Tongue (tissue), 3 donors: ENCODE measurements at places on chromosomes 13 and 19. TPM values are rescaled to one million over a fixed set of nuclear protein-coding genes. Genes with fewer than 3 reads are reported as not detected.

SLC1A6 gene
- total RNA-seq: 0.21 TPM

OR7D2 gene
- total RNA-seq: not detected

VAV1 gene
- 2.5 TPM for total RNA-seq

PLK5 gene
- total RNA-seq: 0.51 TPM

LRRC63 gene
- not detected for total RNA-seq

ELL gene
- total RNA-seq: 21.7 TPM

KLK5 gene
- 1.1 TPM for total RNA-seq

RASAL3 gene
- 0.51 TPM for total RNA-seq

THSD8 gene
- total RNA-seq: not detected

TNNT1 gene
- total RNA-seq: 338 TPM

CEACAM7 gene
- total RNA-seq: 10.8 TPM

CNN2 gene
- 42.3 TPM for total RNA-seq

CGB3 gene
- total RNA-seq: not detected

PNMA8C gene
- 0.41 TPM for total RNA-seq

ZNF784 gene
- total RNA-seq: 9.8 TPM

DZIP1 gene
- total RNA-seq: 28.3 TPM

NFILZ gene
- total RNA-seq: not detected

ZNF69 gene
- total RNA-seq: 9.8 TPM

PLA2G4C gene
- 32.3 TPM for total RNA-seq

ERFL gene
- not detected for total RNA-seq

NLRP4 gene
- not detected for total RNA-seq

ZNF66 gene
- 8.4 TPM for total RNA-seq

ZNF561 gene
- 49.1 TPM for total RNA-seq

ALG5 gene
- total RNA-seq: 18.3 TPM

CILP2 gene
- total RNA-seq: 5.5 TPM

CRLF1 gene
- 38.4 TPM for total RNA-seq

ANKRD27 gene
- 19.6 TPM for total RNA-seq

IQCN gene
- 0.62 TPM for total RNA-seq

ZNF761 gene
- 9.3 TPM for total RNA-seq

PABPC3 gene
- 0.21 TPM for total RNA-seq

FFAR2 gene
- 15.6 TPM for total RNA-seq

KLK2 gene
- total RNA-seq: not detected

ZNF729 gene
- 0.10 TPM for total RNA-seq

POU2F2 gene
- total RNA-seq: 2.1 TPM

KCNC3 gene
- total RNA-seq: 1.0 TPM

ZNF30 gene
- total RNA-seq: 5.3 TPM

CARM1 gene
- total RNA-seq: 43.9 TPM

LILRB3 gene
- 3.0 TPM for total RNA-seq

GJB2 gene
- 21.2 TPM for total RNA-seq

FGF21 gene
- total RNA-seq: not detected

IZUMO4 gene
- total RNA-seq: 3.1 TPM

ZNF625 gene
- total RNA-seq: 16.9 TPM

SWSAP1 gene
- 0.82 TPM for total RNA-seq

C5AR2 gene
- total RNA-seq: 0.31 TPM

CACNG6 gene
- 22.2 TPM for total RNA-seq

TUBB4A gene
- total RNA-seq: 1.6 TPM

SIGLECL1 gene
- total RNA-seq: not detected

PET100 gene
- 20.4 TPM for total RNA-seq

KIR2DL1 gene
- total RNA-seq: not detected

ZNF418 gene
- total RNA-seq: 15.8 TPM

ALG11 gene
- total RNA-seq: 31.7 TPM
